Left ventricle myocardium superior (tissue), 1 donor: ENCODE measurements at places on chromosomes 1 and 21. TPM values are rescaled to one million over a fixed set of nuclear protein-coding genes. Genes with fewer than 3 reads are reported as not detected.

Gene FAM131C
- total RNA-seq = 3.7 TPM

Gene GBP7
- not detected for total RNA-seq

Gene EVA1B
- total RNA-seq = 10.8 TPM

Gene TMIGD3
- 0.64 TPM for total RNA-seq

Gene TSSK3
- 2.0 TPM for total RNA-seq

Gene WDR77
- total RNA-seq = 27.3 TPM

Gene MASP2
- total RNA-seq = not detected

Gene THEM5
- not detected for total RNA-seq

Gene APCS
- total RNA-seq = not detected

Gene GBP5
- total RNA-seq = 0.99 TPM

Gene DSCAM
- not detected for total RNA-seq

Gene CFAP45
- total RNA-seq = 1.7 TPM

Gene JAM2
- 42.6 TPM for total RNA-seq

Gene WDR3
- 12.0 TPM for total RNA-seq

Gene PAPPA2
- total RNA-seq = 0.45 TPM

Gene GTF2B
- 13.3 TPM for total RNA-seq

Gene ZNF669
- total RNA-seq = 3.7 TPM

Gene FOXO6
- 3.4 TPM for total RNA-seq

Gene TBX15
- total RNA-seq = 0.64 TPM

Gene ELAVL4
- not detected for total RNA-seq

Gene CYP4A11
- total RNA-seq = not detected

Gene EXO1
- 0.35 TPM for total RNA-seq

Gene HPCA
- not detected for total RNA-seq

Gene CDK18
- 209 TPM for total RNA-seq

Gene LRRIQ3
- 0.35 TPM for total RNA-seq

Gene SH2D1B
- total RNA-seq = 0.40 TPM

Gene PLA2G2F
- not detected for total RNA-seq

Gene CHAF1B
- total RNA-seq = 0.52 TPM

Gene TRIM67
- total RNA-seq = not detected

Gene PDZK1IP1
- total RNA-seq = not detected

Gene SLAMF6
- total RNA-seq = 0.59 TPM

Gene C1QTNF12
- 0.50 TPM for total RNA-seq

Gene CA6
- not detected for total RNA-seq

Gene CADM3
- 4.8 TPM for total RNA-seq

Gene C4BPA
- total RNA-seq = not detected

Gene GBP4
- 8.8 TPM for total RNA-seq

Gene TTC22
- 0.17 TPM for total RNA-seq

Gene CELA2B
- not detected for total RNA-seq

Gene KRTAP19-4
- not detected for total RNA-seq

Gene C1orf87
- not detected for total RNA-seq
